ENCODE measurements at places on chromosomes 13 and 19.
A peak's percentile ranks its signal among the peaks of the same experiment; 100 is the strongest.

DNA sequence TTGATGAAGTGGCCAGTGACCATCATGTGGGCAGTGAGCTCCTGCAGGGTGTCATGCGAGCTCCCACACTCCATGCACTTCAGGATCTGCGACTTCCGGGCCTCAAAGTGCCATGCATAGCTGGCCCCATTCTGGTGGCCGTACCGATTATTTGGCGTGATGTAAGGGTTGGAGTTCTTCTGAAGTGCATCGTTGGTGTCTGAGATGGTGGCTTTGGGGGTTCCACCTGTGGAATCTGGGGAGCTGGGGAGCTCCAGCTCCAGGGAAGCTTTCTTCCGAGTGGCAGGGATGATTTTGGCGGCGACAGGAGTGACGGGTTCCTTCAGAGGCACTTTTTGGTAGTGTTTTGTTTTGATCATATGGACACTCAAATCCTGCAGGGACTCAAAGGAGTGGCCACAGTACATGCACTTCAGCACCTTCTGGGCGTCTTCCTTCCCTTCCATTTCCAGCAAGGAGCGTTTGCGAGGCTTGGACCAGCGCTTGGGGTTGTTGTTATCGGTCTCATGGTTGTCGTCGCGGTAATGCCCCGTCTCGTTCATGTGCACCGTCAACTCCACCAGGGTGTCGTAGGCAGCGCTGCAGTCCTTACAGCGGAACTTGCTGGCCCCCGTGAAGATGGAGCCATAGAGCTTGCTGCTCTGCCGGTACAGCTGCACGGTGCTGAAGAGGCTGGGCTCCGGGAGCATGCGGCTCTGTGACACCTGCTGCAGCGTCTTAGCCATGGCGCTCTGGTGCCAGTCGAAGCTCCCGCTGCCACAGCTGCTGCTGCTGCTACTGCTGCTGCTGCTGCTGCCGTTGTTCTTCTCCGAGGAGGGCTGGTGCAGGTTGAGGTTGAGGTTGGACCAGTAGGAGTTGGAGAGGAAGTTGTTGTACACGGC lies 70.4 kb downstream of the TSHZ3 start:
- no peak for DNase-seq

DNA sequence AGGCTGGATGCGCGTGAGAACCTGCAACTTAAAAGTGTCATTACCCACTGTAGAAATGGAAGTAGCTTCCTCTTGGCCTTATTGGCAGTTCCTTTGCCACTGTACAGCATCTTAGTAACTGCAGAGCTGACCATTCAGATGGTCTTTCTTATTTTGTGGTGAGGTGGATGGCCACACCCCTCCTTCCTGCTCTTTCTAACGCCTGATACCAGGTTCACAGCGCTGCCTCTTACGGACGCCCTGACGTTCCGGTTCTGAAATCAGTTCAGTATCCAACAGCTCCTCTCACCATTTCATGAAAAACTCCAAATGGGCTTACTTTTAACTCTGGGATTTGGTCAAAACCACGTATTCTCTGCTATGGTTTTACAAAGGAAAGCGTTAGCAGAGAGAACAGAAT lies 134.6 kb downstream of the ATP11A start:
- DNase-seq, result no peak

DNA sequence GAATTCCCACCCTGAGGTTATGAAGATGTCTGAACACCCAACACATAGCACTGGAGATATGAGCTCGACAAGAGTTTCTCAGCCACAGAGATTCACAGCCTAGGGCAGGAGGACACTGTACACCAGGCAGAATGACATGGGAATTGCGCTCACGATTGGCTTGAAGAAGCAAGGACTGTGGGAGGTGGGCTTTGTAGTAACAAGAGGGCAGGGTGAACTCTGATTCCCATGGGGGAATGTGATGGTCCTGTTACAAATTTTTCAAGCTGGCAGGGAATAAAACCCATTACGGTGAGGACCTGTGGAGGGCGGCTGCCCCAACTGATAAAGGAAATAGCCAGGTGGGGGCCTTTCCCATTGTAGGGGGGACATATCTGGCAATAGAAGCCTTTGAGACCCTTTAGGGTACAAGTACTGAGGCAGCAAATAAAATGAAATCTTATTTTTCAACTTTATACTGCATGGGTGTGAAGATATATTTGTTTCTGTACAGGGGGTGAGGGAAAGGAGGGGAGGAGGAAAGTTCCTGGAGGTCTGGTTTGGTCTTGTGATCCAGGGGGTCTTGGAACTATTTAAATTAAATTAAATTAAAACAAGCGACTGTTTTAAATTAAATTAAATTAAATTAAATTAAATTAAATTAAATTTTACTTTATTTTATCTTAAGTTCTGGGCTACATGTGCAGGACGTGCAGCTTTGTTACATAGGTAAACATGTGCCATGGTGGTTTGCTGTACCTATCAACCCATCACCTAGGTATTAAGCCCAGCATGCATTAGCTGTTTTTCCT lies 7.0 kb downstream of the KLK3 start:
- no peak for DNase-seq

- no peak for DNase-seq
Observed at GRCh38 chr13:61417086-61417570, 1.5 kb upstream of the PCDH20 start.

DNA sequence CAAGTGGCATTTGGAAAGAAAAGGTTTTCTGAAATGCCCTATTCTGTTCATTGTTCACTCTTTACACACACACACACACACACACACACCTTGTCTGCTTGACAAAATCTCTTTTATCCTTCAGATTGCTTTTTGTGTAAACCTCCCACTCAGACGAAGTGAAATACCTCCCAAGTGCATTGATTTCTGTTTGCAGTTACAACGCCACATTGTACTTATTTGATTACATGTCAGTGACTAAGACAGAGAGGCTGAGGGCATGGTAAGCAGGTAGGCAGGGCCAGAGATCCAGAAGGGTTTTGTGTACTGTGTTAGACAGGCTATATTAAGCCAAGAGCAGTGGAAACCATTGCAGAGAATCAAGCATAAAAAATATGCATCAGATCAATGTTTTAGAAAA lies 561.8 kb downstream of the GPC6 start:
- no peak for DNase-seq

DNA sequence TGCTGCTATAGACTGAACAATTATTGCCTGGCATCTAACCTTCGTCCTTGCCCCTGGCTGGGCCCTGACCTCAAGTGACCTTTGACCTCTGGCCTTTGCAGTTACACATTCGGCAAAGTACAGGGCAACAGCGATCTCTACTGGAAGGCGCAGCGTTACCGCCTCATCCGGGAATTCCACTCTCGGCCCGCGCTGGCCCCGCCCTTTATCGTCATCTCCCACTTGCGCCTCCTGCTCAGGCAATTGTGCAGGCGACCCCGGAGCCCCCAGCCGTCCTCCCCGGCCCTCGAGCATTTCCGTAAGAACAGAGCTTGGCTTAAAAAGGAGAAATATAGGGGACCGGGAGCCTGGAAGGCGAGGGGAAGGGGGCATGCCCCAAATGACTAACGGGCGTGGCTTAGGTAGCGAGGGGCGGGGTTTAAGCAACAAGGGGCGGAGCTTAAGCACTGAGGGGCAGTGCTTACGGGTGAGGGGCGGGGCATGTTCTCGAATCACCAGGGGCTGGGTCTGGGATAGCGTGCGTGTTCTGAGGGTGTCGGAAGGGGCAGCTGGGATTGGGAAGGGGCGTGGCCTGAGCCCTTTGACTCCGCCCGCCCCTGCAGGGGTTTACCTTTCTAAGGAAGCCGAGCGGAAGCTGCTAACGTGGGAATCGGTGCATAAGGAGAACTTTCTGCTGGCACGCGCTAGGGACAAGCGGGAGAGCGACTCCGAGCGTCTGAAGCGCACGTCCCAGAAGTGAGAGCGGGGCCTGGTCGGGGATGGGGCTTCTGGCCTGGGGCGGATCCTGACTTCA lies 52.7 kb downstream of the TRPM4 start:
- DNase-seq, result peak; percentile 28

GRCh38 chr19:47315125-47315821 lies 5.6 kb downstream of the C5AR1 start:
- no peak for DNase-seq

GRCh38 chr13:111850976-111851375 lies 216.0 kb upstream of the SOX1 start:
- no peak for DNase-seq

GRCh38 chr13:46577696-46578589 lies 25.0 kb downstream of the LRCH1 start:
- no peak for DNase-seq

GRCh38 chr19:1402411-1403070 lies 1.2 kb upstream of the GAMT start:
- DNase-seq, result no peak

- no peak for DNase-seq
Observed at GRCh38 chr13:112134391-112135075, 67.6 kb downstream of the SOX1 start.

GRCh38 chr19:50928831-50929230 lies 17.6 kb upstream of the KLK4 start:
- no peak for DNase-seq

GRCh38 chr19:28468701-28469459 lies 744.1 kb downstream of the UQCRFS1 start:
- DNase-seq, result peak; percentile 33

- no peak for DNase-seq
Observed at GRCh38 chr19:11286312-11286974, 9.5 kb upstream of the TSPAN16 start.

- no peak for DNase-seq
Observed at GRCh38 chr13:92575777-92576176, 650.8 kb upstream of the GPC6 start.

DNA sequence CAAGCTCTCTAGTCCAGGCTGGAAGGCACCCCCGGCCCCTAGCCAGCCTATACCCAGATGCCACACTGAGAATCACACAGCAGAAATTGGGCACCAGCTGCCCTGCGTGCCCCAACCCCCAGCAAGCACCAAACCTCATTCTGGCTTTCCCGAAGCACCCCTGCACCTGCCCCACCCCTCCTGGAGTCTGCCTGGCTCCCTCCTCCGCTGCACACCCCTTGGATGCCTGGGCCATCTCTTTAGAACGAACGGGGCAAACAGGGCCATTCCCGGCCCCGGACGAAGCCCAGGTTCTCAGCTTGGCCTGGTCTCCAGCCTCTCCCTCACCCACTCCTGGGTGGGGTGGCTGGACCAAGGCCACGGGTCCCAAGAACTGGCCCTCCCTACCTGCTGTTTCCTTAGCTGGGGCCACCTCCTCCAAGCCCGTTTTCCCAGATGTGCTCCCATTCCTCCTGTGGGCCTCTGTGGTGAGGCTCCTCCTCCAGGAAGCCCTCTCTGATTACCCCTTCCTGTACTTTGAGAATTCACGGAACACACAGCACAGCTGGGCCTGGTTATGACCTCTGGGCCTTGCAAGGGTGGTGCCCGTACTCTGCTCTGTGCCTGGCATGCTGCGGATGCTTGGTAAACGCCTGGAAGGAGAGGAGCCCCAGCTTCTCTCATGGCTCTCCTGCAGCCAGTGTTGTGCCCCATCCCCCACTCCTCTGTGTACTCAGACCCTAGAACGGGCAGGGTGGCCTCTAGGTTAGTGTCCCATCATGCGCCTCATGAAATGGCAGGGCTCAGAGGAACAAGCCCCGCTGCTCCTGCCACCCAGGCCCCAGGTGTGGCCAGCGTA lies 21.4 kb downstream of the CEBPG start:
- no peak for DNase-seq

DNA sequence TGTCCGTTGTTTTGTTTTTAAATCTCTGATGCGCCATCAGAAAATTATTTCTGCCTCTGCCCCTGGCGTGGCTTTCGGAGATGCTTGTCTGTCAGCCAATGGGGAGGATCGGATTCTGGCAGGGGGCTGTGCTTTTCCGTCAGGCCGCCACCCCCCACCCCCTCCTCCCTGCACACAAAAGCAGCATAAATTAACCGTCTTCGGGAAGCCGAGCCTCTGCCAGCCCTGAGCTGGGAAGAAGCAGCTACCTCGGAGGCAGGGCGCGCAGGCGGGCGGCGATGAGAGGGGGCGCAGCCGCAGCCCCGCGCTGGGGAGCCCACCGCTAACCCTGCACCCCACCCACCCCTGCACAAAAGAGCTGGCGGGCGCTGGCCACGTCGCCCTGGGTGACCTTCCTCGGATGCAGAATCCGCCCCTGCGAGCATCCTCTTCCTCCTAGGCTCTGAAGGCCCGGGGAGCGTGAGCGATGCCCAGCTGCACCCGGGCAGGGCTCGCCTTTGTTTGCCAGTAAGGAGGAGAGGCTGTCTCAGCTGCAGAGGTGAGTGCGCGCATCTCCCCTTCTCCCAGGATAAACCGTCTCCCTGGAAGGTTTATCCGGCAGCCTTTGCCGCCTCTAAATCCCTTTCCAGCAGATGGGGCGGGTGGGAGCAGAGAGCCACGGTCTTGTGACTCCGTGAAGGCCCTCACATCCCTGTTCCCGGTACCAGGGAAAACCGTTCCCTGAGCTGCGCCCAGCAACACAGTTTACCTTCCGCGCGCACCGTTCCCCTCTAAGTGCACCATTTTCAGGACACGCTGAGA lies at the start of gene ATCAY:
ATCAY (plus strand) TSS at position 215 of the 801 bp plus-strand sequence. CDS start 5,083 bp downstream, outside the sequence.
- no peak for DNase-seq

DNA sequence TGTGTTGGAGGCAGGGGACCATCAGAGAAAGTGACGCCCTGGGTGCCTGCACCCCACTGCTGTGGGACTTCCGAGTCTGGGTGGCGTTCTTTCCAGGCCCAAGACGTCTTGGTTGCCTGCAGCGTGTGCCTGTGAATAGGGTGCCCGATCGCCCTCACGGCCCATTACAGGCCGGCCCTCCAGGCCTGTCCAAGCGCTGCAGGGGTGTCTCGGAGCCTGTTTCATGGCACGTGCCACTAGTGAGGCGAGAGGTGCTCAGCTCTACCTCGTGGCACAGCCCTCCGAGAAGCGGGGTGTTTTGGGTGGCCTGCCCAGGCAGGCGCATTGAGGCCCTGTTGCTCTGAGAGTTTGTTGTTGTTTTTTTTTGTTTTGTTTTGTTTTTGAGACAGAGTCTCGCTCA lies 30.1 kb downstream of the DOT1L start:
- no peak for DNase-seq

- no peak for DNase-seq
Observed at GRCh38 chr19:3392480-3392879, 26.1 kb downstream of the NFIC start.

DNA sequence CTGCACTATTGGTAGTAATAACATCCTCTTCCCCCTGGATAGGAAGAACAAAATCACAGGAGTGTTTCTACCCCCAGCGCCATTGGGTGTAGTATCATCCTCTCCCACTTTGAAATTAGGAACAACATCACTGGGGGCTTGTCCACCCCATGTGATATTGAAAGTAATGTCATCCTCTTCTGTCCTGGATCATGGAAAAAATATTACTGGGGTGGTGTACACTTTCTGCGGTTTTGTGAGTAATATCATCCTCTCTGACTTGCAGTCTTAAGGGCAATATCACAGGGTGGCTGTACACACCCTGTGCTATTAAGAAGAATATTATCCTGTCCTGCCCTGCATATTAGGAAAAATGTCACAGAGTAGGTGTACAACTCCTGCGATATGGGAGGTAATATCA lies 4.9 kb upstream of the RGCC start:
- no peak for DNase-seq

DNA sequence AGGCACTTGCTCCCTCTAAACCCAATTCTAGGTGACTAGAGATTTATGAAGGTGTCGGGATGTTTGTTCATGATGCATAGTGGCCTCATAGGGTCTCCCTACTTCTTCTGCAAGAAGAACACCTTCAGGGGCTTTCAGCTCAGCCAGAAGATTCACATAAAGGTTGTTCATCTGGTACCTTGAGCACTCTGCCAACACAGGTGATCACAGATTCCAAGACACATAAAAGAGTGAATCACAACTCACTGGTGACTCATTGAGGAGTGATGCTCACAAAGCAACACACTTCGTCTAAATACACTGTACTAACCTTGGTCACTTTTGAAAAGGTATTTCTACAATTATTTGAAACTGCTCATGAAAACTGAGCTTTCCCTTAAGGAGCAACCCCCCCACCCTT lies 6.8 kb upstream of the ZNF324 start:
- no peak for DNase-seq

GRCh38 chr19:8208119-8208921 lies 850 bp upstream of the CERS4 start:
- DNase-seq, result no peak

Measured in activated T-helper 1 cell treated with anti-CD3 and anti-CD28 coated beads, Interleukin-12 subunit alpha, Interleukin-12 subunit beta, Interleukin-2, Interleukin-4 antibody, amounts not matched to agents 30 ng/mL and 10 ng/mL and 1 ng/mL, durations not matched to agents 14 hours and 24 hours and 36 hours (primary cell).